ENCODE measurements at places on chromosomes 2 and 18.

GRCh38 chr2:133518700-133519344, 49.4 kb downstream of the NCKAP5 start:
- DNase-seq: no peak

DNA sequence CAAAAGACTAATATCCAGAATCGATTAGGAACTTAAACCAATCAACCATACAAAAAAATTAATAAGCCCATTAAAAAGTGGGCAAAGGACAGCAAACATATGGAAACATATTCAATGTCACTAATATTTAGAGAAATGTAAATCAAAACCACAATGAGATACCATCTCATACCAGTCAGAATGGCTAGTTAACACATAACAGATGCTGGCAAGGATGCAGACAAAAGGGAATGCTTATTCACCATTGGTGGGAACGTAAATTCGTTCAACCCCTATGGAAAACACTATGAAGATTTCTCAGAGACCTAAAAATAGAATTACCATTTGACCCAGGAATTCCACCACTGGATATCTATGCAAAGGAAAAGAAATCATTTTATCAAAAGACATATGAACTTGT, 468.2 kb upstream of the ST6GAL2 start:
- DNase-seq: no peak

- DNase-seq: no peak
These were observed 16.9 kb downstream of the EIF5B start for GRCh38 chr2:99354070-99354469.

DNA sequence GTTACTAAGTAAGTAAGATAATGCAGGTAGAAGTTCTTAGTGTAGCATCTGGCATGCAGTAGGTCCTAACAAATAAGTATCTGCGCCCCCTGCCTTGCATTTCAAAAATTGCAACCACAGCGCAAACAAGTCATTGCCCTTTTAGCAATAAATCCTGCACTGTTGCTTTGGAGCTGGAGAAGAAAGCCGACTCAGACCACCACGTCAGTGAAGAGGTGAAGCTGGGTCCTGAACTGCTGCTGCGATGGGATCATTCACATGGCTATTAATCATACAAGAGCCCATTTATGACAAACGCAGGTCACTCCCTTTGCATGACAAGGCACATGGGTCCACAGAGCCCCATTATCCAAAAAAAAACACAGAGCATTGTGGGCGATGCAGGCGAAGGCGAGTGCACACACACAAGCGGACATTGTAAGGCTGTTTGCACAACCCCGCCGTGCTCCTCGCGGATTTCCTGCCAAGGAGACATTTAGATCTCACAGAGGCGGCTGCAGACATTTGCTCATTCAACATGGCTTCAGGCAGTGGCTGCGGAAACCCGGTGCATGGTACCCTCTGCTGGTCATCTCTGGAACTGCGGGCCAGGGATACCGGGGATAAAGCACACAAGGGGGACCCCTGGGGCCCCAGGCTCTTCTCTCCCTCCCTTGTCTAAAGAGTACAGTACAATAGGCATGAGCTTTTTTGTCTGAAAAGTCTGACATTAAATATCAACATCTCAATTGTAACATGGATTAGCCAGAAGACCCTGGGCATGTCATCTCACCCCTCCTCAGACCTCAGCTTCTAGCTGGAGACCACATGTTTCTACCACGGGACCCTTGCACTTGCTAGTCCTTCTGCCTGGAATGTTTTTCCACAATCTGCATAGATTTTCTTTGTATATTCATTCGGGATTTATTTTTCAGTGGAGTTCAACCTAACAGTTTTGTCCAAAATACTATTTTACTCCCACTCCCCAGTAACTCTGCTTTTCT, 56.7 kb downstream of the CYRIA start:
- DNase-seq: peak; percentile 57

GRCh38 chr18:33097126-33097525, 324.3 kb upstream of the KLHL14 start:
- DNase-seq: no peak

DNA sequence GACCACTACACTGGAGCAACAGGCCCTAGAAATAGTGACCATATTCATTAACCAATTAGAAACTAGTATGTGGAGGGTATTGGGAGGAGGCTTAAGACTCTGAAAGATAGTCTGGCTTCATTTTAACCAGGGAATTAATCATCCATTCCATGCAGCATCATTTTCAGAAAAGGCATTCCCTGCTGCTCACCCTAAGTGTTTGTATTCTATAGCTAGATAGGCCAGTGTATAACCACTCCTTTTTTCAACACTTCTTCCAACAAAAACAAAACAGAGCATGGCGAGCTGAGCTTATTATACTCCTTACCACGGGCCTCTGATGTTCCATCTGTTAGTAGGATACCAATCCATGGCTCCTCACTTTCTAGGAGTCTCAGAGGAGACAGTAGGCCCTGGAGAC, 112.0 kb upstream of the PKDCC start:
- DNase-seq: no peak

DNA sequence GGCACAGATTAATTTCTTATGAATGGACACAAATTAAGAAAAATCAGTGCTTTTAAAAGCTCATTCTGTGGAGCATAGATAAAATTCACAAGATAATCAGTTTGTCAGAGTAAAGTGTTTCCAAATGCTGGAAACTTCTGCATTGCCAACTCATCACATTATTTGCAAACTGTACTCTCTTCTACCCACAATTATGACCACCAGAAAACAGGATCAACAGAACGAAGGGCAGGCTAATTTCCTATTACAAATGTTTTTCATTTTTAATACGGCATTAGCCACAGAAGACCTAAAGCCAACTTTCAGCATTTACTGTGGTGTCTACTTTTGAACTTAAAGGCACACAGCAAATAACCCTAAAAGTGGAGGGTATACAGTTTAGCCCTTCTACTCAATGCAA, 6.0 kb downstream of the IRS1 start:
- DNase-seq: no peak

DNA sequence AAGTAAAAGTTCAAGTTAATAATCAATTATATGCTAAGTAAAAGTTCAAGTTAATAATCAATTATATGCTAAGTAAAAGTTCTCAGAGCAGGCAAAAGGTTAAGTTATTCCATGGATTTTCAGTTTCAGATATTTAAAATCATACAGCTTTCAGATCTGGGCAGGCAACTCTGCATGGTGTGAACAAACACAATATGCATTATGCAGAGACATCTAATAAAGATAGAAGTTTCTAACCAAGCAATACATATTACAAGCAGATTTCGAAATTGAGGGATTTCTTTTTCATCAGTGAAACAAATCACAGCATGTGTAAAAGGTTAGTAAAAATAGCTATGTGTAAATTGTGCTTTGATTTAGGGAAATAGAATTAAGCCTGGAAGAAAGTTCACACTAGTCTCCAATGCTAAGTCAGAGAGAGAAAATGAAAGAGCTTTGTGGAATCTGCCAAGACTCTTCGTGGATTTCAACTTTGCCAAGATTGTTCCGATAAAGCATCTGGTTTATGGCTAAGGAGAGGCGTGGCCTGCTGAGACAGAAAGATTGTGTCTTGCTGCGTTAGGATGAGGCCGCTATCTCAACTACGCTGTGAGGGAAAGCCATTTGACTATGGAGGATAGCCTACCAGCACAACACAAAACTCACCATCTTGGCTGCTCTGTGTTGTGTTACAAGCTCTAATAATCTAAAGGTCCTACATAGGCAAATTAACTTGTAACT, 60.1 kb upstream of the SLC16A14 start:
- DNase-seq: no peak

- no peak for DNase-seq
These were observed 70.4 kb downstream of the LRRFIP1 start for GRCh38 chr2:237697586-237698357.

DNA sequence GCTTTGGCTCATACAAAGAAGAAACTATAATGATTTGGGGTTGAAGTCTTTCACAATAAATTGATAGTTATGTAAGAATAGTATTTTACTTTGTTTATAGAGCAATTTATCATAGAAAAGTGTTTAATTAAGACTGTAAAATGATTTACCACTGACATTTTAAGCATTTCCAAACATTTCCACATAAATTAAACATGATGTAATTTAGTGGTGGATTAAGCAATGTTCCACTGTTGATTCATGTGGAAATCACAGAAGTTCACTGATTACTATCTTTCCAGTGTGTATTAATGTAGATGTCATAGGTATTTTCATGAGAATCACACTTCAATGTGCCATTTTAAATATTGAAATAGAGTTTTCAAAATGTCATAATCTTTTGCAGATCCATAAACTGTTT, 40.1 kb upstream of the GRB14 start:
- no peak for DNase-seq

- no peak for DNase-seq
These were observed 799 bp downstream of the CYTIP start for GRCh38 chr2:157443090-157443489.

DNA sequence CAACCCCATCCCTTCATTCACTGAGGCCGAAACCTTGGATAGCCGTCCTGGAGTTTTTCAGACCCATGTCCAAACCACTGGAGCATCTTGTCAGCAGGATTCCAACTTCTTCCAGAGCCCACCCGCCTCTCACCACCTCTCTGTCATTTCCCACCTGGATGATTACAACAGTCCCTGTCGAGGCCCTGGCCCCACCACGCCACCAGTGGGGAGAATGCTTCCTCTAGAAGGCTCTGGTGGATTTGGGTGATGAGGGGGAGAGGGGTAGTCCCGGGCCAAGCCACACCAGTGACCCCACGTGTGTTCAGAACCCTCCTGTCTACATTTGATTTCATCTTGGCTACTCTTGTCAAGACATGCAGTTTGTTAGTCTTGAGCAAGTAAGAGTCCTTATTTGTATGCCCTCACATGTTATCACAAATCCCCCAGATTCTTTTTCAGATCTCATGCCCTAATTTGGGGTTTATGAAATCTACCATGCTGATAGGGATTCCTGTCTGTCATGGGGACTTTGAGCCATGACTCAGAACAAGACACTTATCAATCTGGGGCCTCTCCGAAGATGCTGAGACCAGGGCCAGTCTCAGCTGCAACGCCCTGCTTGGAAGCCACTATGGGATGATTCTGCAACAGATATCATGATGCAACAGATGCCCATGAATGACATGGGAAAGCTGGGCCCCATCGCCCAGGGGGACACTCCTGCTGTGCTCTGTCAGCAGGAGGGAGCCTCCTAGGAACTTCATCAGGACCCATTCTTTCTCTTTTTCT, 186.1 kb downstream of the ZFP36L2 start:
- no peak for DNase-seq

DNA sequence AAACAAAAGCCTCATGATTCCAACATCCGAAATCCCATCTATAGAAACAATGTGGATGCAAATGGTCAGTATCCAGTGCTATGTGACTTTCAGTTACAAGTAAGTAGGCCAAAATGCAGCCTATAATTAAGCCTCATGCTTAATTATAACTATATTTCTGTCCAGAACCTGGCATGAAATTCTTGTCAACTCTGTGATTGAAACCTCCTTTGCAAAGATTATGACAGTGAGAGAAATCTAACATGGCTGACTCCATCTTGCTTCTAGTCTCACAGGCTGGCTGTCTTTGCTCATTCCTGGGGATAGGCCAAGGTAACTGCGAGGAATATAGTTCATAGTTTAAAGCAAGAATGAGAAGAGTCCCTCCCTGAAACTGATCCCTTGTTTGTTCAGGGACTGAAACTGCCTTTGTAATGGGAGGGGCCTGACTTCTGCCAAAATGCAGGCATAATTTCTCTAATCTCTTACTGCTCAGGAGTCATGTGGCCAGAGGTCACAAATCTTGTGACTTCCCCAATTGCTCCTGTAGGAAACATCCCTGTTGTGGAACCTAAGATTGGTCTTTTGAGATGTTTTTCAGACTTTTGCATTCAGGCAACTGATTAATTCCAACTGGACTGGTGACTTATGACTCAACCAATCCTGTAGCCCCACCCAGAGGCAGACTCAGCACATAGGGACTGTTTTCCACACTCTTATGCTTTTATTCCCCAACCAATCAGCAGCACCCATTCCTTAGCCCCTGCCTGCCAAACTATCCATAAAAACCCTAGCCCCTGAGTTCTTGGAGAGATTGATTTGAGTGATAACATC, 84.5 kb upstream of the TLK1 start:
- DNase-seq: peak; percentile 7

GRCh38 chr2:155546721-155547555, 785.6 kb downstream of the NR4A2 start:
- no peak for DNase-seq

- DNase-seq: peak; percentile 48
These were observed 550 bp downstream of the MFSD6 start for GRCh38 chr2:190408538-190409271.

DNA sequence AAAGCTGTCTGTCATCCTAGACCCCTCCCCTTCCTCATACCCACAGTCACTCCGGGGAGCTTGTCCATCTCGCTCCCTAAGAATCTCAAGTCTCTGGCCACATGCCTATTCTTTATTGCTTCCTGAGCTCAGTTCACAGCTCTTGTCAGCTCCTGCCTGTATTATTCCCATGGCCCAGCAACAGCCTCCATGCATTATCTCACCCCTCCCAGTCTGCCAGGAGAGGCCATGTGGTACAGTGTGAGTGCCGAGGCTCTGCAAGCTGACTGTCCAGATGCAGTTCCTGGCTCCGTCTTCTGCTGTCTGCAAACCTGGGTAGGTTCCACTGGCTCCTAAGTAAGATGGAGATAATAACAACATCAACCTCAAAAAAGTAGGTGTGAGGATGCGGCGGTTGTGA, 79.7 kb downstream of the MRPS9 start:
- DNase-seq: no peak

DNA sequence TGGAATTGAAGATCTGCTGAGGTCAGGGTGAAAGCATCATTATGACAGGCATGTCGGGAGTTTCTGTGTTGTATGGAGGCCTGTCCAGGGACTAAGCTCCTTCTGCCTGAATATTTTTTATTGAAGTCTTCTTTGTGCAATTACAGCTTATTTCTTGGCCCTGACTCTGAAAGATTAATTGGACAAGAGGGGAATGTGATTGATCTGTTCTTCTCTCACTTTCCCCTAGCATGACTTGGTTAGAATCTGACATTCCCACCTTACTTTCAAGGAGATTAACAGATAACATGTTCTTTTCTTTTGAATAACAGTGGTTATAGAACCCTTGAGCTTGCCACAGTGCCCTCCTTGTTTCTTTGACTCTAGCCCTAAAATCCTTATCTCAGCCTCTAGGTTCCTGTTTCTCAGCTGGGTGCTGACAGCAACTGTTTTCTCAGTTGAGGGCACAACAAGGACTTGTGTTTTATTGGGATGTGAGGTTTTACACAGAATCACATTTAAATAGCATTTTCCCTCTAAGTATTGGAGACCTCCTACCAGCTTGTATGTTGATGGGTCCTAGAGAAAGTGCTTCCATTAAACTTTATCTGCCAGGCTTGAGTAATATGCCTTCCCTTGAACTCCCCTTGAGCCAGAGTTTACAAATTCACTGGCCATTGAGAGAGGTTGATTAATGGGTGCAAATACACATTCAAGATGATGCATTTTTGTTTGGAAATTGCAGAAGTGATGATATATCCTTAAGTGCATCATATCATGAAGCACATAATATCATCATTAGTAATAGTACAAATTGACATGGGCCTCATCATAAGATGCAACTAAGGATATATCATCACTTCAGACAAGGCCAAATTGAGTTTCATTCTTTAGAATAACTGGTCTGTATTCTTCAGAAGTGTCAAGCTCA, 12.5 kb downstream of the TTLL4 start:
- peak; percentile 28 for DNase-seq

- DNase-seq: no peak
These were observed 73.9 kb downstream of the MYCN start for GRCh38 chr2:16014041-16014787.

GRCh38 chr18:44625386-44625785, 55.3 kb upstream of the SETBP1 start:
- DNase-seq: no peak
